ENCODE measurements at places on chromosomes 7 and 10. TPM values are rescaled to one million over a fixed set of nuclear protein-coding genes. Genes with fewer than 3 reads are reported as not detected.

DNA sequence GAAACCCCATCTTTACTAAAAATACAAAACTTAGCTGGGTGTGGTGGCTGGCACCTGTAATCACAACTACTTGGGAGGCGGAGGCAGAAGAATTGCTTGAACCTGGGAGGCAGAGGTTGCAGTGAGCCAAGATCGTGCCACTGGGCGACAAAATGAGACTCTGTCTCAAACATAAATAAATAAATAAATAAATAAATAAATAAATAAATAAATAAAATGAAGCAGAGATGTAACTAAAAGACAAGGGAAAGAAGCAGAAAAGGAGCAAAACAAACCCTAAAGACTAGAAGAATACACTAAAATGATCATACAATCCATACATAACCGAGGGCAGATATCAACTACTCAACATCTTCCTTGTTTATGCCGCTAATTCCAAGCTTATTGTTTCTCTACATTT lies 209.8 kb downstream of the TYW1 start:
- H3K36me3 ChIP-seq = peaks cover 4% of the 10 kb centered on the region
- H3K4me3 ChIP-seq = no peak overlapping the region
- DNase-seq = no peak
- no peak overlapping the region for H3K27ac ChIP-seq

DNA sequence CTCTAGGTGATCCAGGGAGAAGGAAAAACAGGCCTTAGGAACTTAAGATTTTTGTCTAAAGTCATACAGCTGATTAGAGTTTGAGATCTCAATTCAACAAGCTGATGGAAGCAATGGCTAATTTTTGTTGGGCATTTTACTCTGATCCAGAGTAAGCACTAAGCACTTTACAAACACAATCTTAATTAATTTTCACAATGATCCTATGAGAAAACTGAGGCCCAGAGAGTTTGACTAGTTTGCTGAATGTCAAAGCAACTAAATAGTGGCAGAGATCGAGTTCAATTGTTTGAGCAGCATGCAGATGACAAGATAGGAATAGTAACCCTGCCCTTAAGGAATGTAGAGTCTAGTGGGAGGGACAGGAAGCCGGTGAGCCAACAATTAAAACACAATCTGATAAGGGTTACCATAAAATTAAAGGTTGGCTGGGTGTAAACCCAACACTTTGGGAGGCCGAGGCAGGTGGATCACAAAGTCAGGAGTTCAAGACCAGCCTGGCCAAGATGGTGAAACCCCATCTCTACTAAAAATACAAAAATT lies 13.5 kb upstream of the RPEL1 start:
- no peaks in the 10 kb centered on the region for H3K27me3 ChIP-seq
- no peak for DNase-seq
- H3K4me1 ChIP-seq = no peaks in the 10 kb centered on the region
- H3K4me3 ChIP-seq = no peak overlapping the region

DNA sequence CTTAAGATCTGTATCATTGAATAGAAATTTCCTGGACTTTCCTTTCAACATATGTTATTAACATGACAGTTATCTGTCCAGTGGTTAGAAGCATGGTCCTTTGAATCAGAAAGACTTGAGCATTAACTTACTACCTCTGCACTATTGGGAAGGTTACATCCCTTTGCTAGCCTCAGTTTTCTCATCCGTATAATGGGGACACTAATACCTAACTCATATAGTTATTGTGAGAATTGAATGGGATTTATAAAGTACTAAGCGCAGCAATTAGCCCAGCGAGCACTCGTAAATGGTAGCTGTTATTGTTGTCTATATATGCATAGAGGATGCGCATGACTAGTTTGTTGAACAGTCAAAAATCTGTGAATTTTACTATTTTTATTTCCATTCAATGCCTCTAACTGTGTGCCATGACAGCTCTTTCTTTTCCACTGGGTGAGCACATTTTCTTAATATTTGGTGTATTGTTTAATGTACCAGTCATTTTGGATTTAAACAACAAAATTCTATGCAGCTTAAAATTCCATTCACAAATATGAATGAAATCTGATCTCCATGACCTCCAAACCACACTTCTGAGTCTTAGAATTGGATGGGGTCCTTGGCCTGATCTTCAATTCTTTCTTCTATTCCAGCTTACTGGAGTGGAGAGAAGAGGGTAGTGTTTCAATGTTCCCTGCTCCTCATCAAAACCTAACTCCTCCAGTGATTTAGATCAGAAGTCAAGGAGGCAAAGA lies 65.0 kb downstream of the CACNB2 start:
- no peaks in the 10 kb centered on the region for H3K4me1 ChIP-seq
- H3K36me3 ChIP-seq = no peaks in the 10 kb centered on the region
- peaks cover 6% of the 10 kb centered on the region for H3K27me3 ChIP-seq
- H3K27ac ChIP-seq = no peak overlapping the region
- no peak for DNase-seq
- H3K4me3 ChIP-seq = no peak overlapping the region

DNA sequence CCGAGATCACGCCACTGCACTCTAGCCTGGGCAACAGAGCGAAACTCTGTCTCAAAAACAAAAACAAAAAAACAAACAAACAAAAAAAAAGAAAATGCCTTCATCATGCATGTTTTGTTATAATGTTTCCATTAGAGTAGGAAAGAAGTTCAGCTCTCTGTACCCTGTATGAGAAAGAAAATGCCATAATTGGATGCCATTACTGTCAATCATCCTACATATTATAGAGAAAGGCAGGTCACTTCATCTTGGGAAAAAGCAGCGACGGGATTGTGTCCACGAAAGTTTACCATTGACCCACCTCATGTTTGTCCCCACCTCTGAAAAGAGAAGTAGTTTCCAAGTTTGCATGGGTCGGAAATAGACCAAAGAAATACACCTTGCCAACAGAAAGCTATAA lies 33.8 kb downstream of the SEC61G start:
- no peak overlapping the region for H3K4me3 ChIP-seq
- no peak overlapping the region for H3K27ac ChIP-seq
- no peaks in the 10 kb centered on the region for H3K4me1 ChIP-seq
- H3K36me3 ChIP-seq = no peaks in the 10 kb centered on the region
- H3K27me3 ChIP-seq = no peaks in the 10 kb centered on the region
- DNase-seq = no peak

- peaks cover 5% of the 10 kb centered on the region for H3K27me3 ChIP-seq
- H3K4me3 ChIP-seq = no peak overlapping the region
- no peak overlapping the region for H3K27ac ChIP-seq
- H3K36me3 ChIP-seq = no peaks in the 10 kb centered on the region
- no peak for DNase-seq
These were observed 31.7 kb downstream of the ITIH2 start for GRCh38 chr10:7734821-7735220.

GRCh38 chr7:46525876-46526275 lies 604.8 kb upstream of the IGFBP3 start:
- H3K27ac ChIP-seq = no peak overlapping the region
- H3K27me3 ChIP-seq = no peaks in the 10 kb centered on the region

DNA sequence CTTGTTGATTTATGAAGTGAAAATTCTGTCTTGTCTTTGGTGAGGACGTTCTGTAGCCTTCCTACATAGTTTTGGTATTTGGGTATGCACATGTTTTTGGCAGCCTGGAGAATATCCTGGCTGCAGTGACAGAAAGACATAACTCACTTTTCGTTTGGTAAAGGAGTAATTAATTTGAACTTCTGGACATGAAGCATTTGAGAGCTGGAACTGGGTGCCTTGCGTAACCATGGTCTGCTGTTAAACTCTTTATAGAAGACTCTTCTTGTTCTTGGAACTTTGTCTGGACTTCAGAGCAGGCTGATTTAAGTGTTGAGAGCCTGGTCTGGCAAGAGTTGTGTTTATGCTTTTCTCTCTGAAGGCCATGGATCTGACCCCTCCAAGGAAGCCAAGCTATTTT lies 231.3 kb downstream of the LRMDA start:
- H3K4me3 ChIP-seq = no peak overlapping the region
- no peaks in the 10 kb centered on the region for H3K4me1 ChIP-seq
- DNase-seq = no peak
- no peaks in the 10 kb centered on the region for H3K36me3 ChIP-seq
- no peak overlapping the region for H3K27ac ChIP-seq

- no peaks in the 10 kb centered on the region for H3K4me1 ChIP-seq
- DNase-seq = no peak
- H3K27ac ChIP-seq = peak overlapping the region; percentile 21
- no peaks in the 10 kb centered on the region for H3K27me3 ChIP-seq
These were observed 39.1 kb downstream of the MINDY3 start for GRCh38 chr10:15821046-15821683.

GRCh38 chr7:98575878-98576277 lies 41.2 kb upstream of the NPTX2 start:
- H3K27me3 ChIP-seq = no peaks in the 10 kb centered on the region
- no peak for DNase-seq
- H3K36me3 ChIP-seq = peaks cover 12% of the 10 kb centered on the region
- no peaks in the 10 kb centered on the region for H3K4me1 ChIP-seq

DNA sequence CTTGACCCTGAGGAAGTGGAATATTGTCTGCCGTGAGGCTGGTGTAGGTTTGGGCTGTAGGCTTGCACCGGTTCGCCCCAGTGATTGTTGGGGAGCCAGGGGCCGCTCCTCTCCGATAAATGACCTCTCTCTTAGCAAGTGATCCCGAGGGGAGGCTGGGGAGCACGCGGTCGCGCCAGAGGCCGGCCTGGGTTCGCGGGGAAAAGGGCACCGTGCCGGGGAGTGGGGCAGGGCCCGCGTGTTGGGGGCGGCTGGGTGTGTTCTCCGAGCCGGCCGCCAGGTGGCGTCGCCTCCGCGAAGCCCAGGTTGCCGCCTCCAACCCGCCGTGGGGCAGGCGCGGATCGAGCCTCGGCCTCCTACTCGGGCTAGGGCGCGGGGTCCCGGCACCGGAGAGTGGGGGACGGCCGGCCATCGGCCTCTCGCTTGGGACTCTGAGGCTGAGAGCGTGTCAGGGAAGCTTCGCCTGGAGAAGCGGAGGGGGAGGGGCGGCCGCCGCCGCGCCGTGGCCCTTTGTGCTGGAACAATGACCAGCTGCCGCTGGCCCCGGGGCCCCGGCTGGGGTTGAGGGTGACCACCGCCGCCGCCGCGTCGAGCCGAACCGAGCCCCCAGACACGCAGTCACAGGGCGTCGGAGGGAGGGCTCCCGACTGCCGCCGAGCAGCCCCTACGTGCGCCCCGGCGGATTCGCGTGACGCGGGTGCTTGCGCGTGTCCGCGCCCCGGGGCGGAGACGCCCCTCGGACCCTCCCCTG lies 442 bp upstream of the LZTS2 start:
- peak overlapping the region; percentile 25 for H3K27ac ChIP-seq
- no peaks in the 10 kb centered on the region for H3K36me3 ChIP-seq
- H3K4me3 ChIP-seq = peak overlapping the region; percentile 86
- peaks cover 26% of the 10 kb centered on the region for H3K4me1 ChIP-seq

- no peak for DNase-seq
- no peak overlapping the region for H3K4me3 ChIP-seq
- H3K27ac ChIP-seq = no peak overlapping the region
- no peaks in the 10 kb centered on the region for H3K27me3 ChIP-seq
These were observed 76.6 kb downstream of the NRBF2 start for GRCh38 chr10:63209705-63210104.

GRCh38 chr10:117004227-117005025 lies 561 bp downstream of the SHTN1 start:
- no peaks in the 10 kb centered on the region for H3K4me1 ChIP-seq
- no peaks in the 10 kb centered on the region for H3K36me3 ChIP-seq
- no peak for DNase-seq
- no peak overlapping the region for H3K27ac ChIP-seq
- peaks cover 42% of the 10 kb centered on the region for H3K27me3 ChIP-seq

DNA sequence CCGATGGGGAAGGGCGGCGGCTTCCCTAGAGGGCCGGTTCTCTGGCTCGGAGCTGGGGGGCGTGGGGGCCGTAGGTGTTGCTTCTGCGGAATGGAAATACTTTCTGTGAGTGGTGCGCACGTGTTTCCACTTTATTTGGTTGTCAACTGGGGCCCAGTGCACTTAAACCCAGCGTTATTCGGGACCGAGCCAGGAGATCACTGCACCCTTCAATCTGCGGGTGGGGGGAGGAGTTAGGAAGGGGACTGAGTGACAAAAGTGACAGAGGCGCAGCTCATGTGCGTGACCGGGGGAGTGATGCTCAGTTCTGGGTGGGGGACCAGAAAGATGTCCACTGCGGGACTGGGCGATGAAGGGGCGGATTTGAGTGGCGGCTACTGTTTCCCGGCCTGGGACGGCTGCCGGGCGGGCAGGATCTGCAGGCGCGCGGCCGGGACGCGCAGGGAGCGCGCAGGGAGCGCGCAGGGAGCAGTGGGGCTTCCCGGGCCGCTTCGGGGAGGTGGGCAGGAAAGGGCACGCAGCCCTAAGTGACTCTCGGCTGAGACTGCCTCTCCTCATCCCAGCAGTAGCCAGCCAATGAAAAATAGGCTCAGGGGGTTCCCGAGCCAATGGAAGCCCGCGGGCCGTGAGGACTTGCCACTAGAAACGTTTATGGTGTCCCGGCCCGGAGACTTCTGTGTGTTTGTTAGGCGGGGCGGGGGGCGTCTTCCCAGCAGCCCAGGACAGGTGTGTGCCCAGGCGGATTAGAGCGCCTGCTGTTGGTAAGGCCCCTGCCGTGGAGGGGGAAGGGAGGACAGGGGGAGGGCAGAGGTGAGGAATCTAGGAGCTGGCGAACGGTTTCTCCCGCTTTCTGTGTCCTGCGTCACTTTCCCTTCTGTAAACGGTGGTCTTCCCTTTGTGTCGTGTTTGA lies 54.3 kb upstream of the KDM7A start:
- H3K4me1 ChIP-seq = peaks cover 51% of the 10 kb centered on the region
- H3K27ac ChIP-seq = peak overlapping the region; percentile 83
- peaks cover 3% of the 10 kb centered on the region for H3K36me3 ChIP-seq
- DNase-seq = peak; percentile 65
- no peaks in the 10 kb centered on the region for H3K27me3 ChIP-seq

DNA sequence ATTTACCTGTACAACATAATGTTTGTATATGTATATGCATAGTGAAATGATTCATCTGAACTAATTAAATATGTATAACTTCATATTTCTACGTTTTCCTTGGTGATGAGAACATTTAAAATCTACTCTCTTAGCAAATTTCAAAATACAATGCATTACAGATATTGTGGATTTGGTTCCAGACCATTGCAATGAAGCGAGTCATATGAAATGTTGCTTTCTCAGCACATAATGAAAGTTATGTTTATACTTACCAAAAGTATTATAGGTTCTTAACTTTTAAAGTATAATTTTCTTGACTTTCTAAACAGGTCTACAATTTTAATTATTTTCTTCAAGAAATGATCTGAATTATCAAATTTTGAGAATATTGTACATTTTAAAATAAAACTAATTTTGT lies 189.2 kb downstream of the CSTF2T start:
- no peaks in the 10 kb centered on the region for H3K27me3 ChIP-seq
- no peak overlapping the region for H3K4me3 ChIP-seq
- H3K4me1 ChIP-seq = no peaks in the 10 kb centered on the region
- H3K36me3 ChIP-seq = no peaks in the 10 kb centered on the region
- DNase-seq = no peak
- H3K27ac ChIP-seq = no peak overlapping the region

The ASAH2B gene
- 12.0 TPM for total RNA-seq

The LIPK gene
- total RNA-seq = not detected

The UNCX gene
- not detected for total RNA-seq

The PRSS37 gene
- not detected for total RNA-seq

All from activated T-cell treated with anti-CD3 and anti-CD28 coated beads, Interleukin-2, amount 50 U/mL, for 72 hours (primary cell).